Germinal center (tissue), 1 donor: ENCODE measurements at places on chromosomes 6 and 20.
A peak's percentile ranks its signal among the peaks of the same experiment; 100 is the strongest.

DNA sequence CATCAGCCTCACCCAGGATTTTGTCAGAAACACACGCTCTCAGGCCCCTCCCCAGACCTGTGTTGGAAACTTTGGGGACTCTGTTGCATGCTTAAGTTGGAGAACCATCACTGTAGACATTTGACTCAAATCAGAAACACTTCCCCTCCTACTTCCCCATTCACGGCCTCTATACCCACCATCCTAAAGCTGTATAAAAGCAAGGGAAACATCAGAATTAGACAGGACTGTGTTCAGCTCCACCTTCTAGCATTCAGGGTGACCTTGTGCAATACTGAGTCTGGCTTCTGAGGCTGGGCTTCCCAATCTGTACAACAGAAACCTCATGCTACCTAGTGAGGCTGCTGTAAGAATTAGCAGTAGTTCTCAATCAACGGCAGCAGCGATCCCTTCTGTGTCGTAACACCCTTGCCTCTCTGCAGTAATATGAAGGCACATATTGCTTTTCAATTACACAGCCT is 252.3 kb downstream of the LY86 start:
- no peak for DNase-seq

DNA sequence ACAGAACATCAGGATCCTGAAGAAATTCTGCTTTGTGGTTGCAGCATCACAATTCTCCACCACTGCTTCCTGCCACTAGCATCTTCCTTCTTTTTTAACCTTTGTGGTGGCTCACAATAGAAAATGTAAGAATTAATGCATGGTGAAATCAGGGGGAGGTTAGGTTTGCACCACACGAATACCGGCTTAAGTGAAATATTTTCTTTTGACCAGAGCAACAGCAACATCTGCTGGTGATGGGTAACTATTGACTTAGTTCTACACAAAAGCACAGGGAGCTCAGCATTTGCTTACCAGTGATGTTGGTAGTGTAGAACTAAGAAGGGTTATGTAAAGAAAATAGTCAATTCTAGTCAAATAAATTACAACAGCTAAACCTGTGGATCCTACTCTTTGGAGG is 280.5 kb downstream of the SYNE1 start:
- DNase-seq: peak; percentile 17

DNA sequence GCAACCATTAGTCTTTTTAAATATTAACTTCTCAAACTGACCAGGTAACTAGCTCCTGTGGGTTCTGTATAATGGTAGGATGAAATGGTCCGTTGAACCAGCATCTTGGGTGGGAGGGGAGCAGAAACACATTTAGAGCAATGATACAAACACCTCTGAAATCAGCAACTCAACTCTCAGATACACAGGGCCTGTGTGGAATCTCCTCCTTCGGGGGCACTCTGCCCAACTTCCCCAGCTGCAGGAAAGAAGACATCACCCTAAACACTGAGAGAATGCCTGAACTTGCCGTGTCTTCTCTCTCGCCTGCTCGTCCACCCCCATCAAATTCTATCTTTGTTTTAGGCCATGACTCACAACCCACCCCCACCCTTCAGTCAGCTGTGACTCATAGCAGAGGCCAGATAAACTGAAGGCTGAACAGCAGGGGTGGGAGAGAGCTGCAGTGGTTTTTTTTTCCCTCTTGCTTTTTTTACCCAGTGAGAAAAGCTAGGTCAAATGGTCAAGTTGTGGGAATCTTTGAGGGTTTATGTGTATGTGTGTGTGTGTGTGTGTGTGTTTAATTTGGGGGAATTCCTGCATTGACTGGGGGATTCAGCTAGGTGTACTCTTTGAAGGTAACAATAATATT is 593.4 kb upstream of the JAG1 start:
- no peak for DNase-seq

GRCh38 chr6:71292001-71292400 is 3.4 kb downstream of the OGFRL1 start:
- DNase-seq: no peak

DNA sequence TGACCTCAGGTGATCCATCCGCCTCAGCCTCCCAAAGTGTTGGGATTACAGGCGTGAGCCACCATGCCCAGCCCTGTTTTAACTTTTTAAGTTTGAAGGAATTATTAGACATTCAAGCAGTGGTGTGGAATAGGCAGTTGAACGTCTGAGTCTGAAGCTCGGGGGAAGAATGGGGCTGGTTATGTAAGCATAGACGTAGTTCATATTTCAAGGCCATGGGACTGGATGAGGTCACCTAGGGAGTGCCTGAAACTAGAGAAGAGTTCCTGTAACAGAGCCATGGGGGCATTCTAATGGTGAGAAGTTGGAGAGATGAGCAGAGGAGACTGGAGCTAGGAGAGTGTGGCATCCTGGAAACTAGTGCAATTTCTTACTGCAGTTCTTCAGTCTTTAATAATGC is 6.4 kb downstream of the CDKAL1 start:
- DNase-seq: no peak

- no peak for DNase-seq
Measured at GRCh38 chr20:5085380-5085779, 34.4 kb downstream of the PCNA start.

GRCh38 chr6:136668571-136668970 is 118.3 kb upstream of the MAP7 start:
- no peak for DNase-seq

DNA sequence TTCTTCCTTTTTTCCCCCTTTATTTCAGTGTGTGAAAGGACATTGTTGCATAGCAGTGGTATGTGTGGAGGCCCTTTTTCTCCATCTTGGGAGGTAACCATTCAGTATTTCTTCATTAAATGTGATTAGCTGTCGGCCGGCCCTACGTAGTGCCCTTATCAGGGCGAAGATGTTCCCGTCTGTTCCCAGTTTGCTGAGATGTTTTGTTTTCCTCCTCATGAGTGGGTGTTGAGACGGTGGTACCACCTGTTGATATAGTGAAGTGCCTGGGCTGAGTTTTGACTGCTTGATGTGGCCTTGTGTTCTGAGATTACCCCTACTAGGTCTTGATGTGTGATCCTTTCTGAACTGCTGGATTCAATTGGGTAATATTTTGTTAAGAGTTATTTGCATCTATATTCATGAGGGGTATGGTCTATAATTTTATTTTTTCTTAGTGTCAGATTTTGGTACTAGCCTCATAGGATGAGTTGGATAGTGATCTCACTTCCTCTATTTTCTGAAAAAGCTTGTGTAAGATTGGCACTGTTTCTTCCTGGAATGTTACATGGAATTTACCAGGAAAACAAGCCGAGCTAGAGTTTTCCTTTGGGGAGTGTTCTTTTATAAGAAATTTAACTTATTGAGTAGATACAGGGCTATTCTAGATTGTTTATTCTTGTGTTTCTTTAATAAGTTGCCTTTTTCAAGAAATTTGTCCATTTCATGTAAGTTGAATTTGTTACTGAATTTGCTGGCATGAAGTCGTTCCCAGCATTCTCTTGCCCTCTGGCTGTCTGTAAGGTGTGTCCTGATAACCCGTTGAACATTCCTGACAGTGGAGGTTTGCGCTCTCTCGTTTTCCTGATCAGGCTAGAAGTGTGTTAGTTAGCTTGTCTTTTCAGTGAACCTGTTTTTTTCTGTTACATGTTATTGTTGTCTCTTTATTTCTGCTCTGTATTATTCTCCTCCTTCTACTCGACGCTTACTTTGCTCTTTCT is 4.3 kb downstream of the MTG2 start:
- DNase-seq: no peak

DNA sequence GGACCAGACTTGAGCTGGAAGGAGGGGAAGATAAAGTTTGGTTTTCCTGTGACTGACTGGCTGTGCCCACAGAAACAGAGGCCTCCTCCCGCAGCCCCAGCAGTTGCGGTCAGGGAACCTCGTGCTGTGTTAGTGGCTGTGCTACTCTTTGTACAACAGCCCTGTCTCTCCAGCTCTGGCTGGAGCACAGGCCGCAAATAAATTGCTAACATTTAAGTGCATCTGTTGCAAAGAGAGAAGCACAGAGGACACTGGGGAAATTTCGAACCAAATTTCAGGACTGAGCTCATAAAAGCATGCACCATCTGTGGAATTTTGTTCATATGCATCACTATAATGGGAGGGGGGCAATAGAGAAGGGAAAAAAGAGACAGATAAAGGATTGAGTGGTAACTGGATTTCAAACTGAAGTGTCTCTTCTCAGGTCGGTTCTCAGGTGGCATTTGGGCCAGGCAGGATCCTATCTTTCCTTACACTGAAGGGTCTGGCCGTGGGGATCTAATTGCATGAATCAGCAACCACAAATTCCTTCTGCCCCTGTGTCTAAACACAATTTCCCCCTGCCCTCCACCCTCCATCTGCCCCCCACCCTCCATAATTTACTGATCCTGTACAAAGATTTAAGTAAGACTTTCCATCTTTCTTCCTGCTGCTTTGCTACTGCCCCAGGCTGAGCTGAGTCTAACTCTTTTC is 88.9 kb upstream of the ATXN1 start:
- DNase-seq: no peak
